Sigmoid colon (tissue), 7 donors: ENCODE measurements at places on chromosomes 6 and 20. TPM values are rescaled to one million over a fixed set of nuclear protein-coding genes. Genes with fewer than 3 reads are reported as not detected.

DNA sequence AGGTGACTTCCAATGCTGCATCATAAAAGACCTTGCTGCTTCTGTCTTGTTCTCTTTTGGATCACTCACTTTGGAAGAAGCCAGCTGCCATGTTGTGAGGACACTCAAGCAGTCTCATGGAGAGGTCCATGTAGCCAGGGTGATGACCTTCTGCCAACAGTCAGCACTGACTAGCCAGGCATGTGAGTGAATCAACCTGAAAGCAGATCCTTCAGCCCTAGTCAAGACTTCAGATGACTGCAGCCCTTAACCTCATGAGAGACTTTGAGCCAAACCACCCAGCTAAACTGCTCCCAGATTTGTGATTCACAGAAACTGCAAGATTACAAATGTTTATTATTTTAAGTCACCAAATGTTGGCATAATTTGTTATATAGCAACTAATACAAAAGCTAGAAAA lies 86.0 kb upstream of the IYD start:
- no peak overlapping the region for H3K27ac ChIP-seq
- H3K4me1 ChIP-seq: no peaks in the 10 kb centered on the region
- no peak overlapping the region for H3K4me3 ChIP-seq

The RAB32 gene
- total RNA-seq: 32.3 TPM

- no peaks in the 10 kb centered on the region for H3K4me1 ChIP-seq
- H3K36me3 ChIP-seq: no peaks in the 10 kb centered on the region
- H3K27me3 ChIP-seq: no peaks in the 10 kb centered on the region
- no peak for DNase-seq
These were observed 16.8 kb upstream of the AKIRIN2 start for GRCh38 chr6:87718662-87719433.

DNA sequence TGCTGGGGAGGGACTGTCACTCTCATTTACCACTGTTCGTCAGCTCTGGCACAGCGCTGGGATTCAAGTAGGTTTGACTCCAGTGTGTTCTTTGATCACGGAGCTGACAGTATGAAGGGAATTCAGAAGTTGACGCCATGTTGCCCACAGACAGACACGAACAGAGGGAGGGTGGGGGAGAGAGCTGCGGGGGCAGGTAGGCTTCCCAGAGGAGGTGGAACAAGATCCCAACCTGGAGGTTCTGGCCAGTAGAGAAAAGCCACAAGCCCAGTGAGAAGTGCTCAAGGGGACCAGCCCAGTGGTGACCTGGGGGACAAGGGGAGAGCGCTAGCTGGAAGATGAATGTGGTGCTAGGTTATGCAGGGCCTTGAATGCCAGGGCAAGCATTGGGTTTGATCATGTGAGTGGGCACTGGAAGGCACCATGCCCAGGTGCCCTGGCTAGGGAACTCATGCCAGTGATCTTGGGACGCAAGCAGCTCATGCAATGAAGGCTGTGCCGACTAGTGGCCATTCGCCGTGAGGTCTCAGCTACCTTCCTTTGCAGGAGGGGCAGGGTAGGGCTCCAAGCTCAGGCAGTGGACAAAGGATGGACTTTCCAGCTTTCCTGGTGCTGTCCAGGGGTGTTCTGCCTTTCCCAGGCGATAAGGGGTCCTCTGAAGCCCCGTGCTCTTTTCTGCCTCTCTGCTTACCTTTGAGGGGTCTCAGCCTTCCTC lies 50.4 kb upstream of the APCDD1L start:
- no peaks in the 10 kb centered on the region for H3K36me3 ChIP-seq
- H3K27ac ChIP-seq: no peak overlapping the region
- no peaks in the 10 kb centered on the region for H3K27me3 ChIP-seq

DNA sequence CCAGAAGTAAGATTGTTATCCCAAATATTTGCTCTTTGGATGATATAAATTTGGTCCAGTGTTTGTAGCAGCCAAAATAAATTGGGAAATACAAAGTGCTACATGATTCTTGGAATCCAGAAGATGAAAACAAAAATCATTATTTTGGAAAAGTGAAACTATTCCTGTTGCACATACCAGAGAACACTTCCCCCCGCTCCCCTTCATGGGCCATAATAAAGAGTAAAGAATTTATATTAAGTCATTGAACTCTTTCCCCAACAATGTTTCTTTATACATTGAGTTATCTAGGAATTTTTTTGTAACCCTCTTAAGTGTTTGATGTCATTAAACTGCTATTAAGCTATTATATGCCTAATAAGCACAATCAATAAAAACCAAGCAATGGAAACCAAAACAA lies 490.4 kb upstream of the HS3ST5 start:
- H3K4me1 ChIP-seq: no peaks in the 10 kb centered on the region
- H3K4me3 ChIP-seq: no peak overlapping the region
- DNase-seq: no peak
- no peaks in the 10 kb centered on the region for H3K27me3 ChIP-seq
- no peak overlapping the region for H3K27ac ChIP-seq

DNA sequence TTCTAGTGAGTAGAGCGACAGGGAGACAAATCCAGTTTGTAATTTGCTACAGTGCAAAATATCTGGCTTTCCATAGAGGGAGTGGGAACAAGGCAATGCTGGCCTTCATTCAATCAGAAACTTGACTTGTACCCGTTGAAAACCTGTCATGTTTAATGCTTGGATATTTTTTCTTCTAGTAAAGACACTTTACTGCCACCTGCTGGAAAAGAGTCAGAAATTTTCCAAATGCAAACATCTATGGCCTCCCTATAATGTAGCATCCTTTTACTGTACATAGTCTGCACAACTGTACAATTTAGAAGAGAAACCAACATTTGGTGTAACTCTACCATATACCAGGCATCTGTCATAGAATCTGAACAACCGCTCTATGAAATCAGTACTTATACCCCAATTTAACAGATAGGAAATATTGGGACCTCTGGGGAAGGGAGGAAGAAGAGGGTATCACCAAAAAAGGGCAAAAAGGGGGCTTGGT lies 16.7 kb upstream of the TBC1D20 start:
- H3K27ac ChIP-seq: no peak overlapping the region
- H3K36me3 ChIP-seq: peaks cover 22% of the 10 kb centered on the region
- H3K4me3 ChIP-seq: no peak overlapping the region
- no peaks in the 10 kb centered on the region for H3K27me3 ChIP-seq

The CST7 gene
- 0.66 TPM for total RNA-seq

DNA sequence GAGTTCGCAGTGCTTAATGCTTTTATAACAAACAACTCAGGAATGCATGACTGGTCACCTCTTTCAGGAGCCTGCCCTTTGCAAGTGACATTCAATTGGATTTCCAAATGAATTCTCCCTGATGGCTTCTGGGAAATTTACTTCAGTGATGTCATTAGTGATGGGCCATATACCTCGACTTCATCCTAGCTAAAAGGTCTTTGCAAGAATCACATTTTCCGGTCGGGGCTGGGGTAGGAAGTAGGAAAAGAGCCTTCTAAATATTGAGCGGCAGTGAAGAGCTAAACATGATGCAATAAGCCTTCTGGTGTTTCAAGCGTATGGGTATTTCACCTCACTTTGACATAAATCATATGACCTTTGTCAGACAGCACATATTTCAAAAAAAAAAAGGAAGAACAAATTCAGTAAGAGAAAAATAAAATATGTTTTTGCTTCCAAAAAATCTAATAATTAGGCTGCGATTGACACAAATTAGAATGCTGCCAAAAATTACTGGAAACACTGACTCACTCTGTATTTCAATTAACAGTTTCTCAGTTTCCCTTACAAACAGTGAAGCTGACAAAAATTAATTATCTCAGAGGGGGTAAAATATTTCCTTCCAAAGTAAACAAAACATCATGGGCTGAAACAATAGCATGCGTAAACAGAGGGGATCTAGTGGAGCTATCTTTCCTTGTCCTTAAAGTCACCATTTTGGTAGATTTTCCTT lies 39.8 kb downstream of the ADTRP start:
- no peaks in the 10 kb centered on the region for H3K36me3 ChIP-seq
- H3K27me3 ChIP-seq: no peaks in the 10 kb centered on the region
- H3K4me1 ChIP-seq: no peaks in the 10 kb centered on the region

The SMOC2 gene
- 23.9 TPM for total RNA-seq
